IPS DF 19.7 (cell line): ENCODE measurements at places on chromosomes 2 and 18.

- no peak for DNase-seq
Observed at GRCh38 chr2:25595393-25595792, 78.0 kb downstream of the DTNB start.

GRCh38 chr2:68031542-68032160 lies 31.2 kb downstream of the C1D start:
- DNase-seq, result no peak

- DNase-seq, result no peak
Observed at GRCh38 chr2:76330865-76331264, 620.1 kb upstream of the GCFC2 start.

GRCh38 chr2:240326246-240326645 lies 109.2 kb upstream of the GPC1 start:
- DNase-seq, result no peak

GRCh38 chr2:74416778-74417177 lies 4.6 kb downstream of the C2orf81 start:
- DNase-seq, result no peak

- DNase-seq, result no peak
Observed at GRCh38 chr2:218289639-218290315, 2.5 kb downstream of the TMBIM1 start.

GRCh38 chr2:14706201-14706600 lies 73.7 kb downstream of the LRATD1 start:
- DNase-seq, result no peak

GRCh38 chr2:152406119-152406835 lies 71.3 kb downstream of the FMNL2 start:
- no peak for DNase-seq

DNA sequence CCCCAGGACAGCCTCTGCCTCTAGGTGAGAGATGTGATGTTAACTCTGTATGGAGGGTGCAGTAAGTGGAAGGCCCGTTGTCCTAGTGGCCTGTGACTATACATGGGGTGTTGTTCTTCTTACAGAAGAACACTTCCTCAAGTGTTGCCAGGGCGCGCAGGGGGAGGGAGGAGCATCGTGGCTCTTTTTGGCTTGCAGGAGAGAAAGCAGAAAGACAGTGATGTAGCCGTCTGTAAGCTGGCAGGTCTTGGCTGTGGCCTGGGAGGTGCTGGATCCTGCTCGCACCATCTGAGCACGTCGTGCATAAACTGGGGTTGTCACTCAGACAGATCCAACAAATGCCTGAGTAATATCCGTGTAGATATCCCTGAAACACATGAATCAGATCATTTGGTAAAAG lies 44.3 kb downstream of the ZNF236 start:
- no peak for DNase-seq

GRCh38 chr18:56267334-56267733 lies 371.1 kb downstream of the TXNL1 start:
- DNase-seq, result no peak
